ENCODE measurements at places on chromosomes 6 and 20.

- no peak for DNase-seq
Measured at GRCh38 chr6:8335896-8336295, 99.4 kb downstream of the SLC35B3 start.

DNA sequence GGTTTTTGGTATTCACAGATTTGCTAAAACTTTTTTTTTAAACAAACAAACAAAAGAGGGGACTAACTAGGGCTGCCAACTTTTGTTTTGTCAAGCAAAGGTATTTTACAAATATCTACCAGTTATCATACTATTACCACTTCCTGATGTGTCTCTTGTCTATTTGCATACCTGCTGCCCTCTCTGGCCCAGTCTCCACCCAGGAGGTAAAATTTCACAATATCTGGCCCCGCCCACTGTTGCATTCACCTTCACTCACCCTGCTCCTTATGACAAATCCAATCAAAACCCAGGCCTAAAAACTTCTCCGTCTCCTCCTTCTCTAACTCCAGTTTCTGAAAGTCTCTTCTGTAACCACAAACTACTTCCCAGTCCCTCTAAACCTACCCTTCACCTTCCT is 82.2 kb downstream of the TRERF1 start:
- peak; percentile 76 for DNase-seq

GRCh38 chr6:54697424-54697823 is 149.1 kb upstream of the FAM83B start:
- DNase-seq = peak; percentile 32

- peak; percentile 32 for DNase-seq
Measured at GRCh38 chr6:22320750-22321149, 23.9 kb upstream of the PRL start.

- DNase-seq = no peak
Measured at GRCh38 chr20:19212469-19212815, at the start of gene SLC24A3. Gene SLC24A3, plus strand, starts transcription at chr20:19212642.

- no peak for DNase-seq
Measured at GRCh38 chr6:147392917-147393625, 115.4 kb upstream of the SAMD5 start.

DNA sequence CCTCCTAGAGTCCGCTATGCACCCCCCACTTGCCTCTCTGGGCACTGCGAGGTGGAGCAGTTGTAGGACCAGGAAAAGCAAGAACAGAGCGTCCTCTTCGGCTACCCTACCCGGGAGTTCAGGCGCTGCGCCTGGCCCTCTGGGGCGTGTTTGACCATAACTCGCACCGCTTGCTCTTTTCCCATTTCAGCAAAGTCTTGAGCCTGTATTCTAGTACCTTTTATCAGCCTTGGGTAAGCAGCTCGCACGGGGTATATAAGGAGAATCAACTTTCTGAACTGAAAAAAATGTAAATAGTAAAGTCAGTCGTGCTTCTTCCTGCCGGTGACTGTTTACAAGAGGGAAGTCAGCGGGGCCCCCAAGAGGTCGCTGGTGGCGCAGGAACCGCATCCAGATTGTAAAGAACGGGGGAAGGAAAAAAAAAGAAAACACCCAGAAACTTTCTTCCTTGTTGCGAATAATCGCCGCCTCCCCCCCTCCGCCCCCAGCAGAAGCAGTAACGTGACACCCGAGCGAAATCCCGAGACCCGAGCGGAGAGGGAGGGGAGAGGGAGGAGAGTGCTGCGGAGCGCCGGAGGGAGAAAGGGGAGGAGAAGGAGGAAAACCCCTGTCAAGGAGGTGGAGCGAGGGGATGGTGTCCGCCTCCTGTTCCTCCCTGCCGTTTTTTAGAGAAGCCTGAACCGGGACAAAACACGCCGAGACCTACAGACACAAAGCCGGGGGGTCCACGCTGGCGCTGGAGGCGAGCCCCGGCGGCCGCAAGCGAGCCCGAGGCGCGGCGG is at the start of gene UST:
Gene UST, plus strand, starts transcription at position 668 of the 782 bp plus-strand sequence. CDS start 401 bp downstream, outside the sequence.
- DNase-seq = peak; percentile 96

DNA sequence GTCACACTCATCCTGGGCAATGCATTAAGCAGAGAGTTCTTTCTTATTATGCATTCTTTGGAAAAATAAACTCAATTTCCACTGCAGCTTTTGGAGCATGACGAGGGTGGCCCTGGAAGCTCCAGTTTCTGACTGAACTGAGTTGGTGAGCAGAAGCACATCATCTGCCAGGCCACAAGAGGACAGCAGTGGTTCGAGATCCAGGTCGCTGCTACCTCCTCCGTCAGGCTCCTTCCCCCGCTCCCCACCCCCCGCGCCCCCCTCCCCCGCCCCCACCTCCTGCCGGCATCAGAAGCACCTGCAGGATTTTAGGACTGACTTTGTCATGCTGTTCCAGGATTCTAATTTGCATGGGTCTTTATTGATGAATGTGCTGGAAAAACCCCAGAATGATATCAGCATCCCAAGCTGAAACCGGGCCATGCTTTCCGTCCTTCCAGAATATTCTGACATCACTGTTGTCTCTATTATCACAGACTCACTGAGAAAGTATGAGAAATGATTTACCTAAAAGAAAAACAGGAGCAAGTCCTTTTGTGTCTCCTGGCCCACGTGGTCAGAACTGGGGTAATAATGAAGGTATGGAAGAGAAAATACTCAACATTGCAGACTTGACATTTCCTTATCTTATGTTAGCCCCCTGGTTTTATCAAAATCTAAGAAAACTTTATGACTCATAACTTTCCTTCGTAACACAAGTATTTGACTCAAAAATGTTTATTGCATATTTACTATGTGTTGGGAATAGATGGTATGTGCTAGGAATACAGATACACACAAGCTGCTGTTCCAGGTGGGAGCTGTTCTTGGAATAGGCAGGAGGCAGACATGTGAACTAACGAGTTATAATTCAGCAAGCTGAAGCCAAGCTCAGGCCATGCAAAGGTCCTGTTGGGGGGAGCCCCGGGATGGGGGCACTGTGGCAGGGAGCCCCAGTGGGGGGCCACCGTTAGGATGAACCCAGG is 220.2 kb upstream of the EXOC2 start:
- DNase-seq = peak; percentile 48

GRCh38 chr20:278607-279571 is 11.7 kb downstream of the C20orf96 start:
- no peak for DNase-seq

DNA sequence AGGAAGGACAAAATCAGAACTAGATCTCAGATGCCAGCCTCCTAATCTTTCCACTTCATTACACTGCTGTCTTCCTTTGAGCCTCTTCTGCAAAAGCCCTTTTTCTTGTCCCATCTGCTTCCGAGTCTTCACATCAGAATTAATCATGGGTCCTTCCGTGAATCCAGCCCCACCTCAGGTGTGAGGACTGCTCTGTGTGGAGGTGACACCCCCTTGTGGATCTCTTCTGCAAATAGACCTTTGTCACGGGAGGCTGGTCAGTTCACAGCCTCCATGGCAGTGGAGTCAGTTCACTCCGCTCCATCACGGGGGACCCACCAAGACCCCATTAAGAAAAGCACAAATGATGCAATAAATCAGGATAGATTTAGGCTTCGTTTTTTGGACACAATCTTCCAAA is 171.1 kb downstream of the ADAT2 start:
- DNase-seq = peak; percentile 42

DNA sequence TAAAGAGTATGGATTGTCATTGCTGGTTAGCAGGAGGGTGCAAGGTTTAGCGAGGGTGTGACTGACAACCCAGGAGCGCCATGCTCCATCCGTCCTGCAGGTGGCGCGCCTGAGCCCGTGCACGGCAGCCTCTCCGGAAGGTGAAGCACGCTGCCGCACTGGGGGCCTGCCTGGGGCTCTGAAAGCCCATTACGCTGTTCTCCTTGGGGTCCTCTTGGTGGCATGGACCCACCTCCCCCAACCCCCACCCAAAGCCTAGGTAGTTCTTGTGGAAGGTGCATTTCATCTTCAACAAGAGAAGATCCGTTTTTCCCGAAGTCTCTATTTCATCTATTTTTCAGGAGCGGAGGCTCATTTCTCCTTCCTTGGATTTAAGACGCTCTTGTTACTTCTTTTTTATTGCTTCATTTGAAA is 197.4 kb upstream of the KCNG1 start:
- DNase-seq = peak; percentile 22

- DNase-seq = no peak
Measured at GRCh38 chr20:37677969-37678861, 15.6 kb upstream of the CTNNBL1 start.

GRCh38 chr6:151451417-151451949 is 443 bp downstream of the RMND1 start:
- DNase-seq = no peak

- no peak for DNase-seq
Measured at GRCh38 chr6:88663801-88664200, 299.6 kb downstream of the RNGTT start.

GRCh38 chr6:12548526-12548925 is 168.0 kb upstream of the PHACTR1 start:
- no peak for DNase-seq

GRCh38 chr6:33170176-33171015 is 21.9 kb downstream of the COL11A2 start:
- DNase-seq = no peak

GRCh38 chr6:46583721-46584120 is 68.9 kb downstream of the CYP39A1 start:
- no peak for DNase-seq

GRCh38 chr6:106318061-106318460 is 7.5 kb downstream of the ATG5 start:
- no peak for DNase-seq

- no peak for DNase-seq
Measured at GRCh38 chr6:155481215-155481614, 25.6 kb upstream of the NOX3 start.

GRCh38 chr6:43829470-43829869 is 59.5 kb downstream of the VEGFA start:
- no peak for DNase-seq

- DNase-seq = no peak
Measured at GRCh38 chr6:135323202-135323668, 142.1 kb downstream of the MYB start.

DNA sequence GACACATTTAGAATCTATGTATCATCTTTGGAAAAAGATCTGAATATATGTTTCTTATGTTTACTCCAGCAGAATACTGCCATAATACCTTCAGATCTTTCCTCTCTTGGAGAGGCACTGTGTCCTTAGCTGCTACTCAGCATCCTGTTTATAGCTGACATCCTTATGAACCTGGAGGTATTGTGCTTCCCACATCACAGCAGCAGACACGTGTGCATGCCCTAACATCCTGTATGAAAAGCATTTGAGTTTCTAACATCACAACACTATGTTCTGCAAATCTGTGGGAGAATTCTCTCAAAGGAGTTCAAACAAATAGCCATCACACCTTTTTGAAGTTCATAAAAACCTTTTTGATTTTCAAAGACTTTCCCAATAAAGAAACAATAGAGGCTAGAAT is 216.0 kb downstream of the GJA1 start:
- no peak for DNase-seq

DNA sequence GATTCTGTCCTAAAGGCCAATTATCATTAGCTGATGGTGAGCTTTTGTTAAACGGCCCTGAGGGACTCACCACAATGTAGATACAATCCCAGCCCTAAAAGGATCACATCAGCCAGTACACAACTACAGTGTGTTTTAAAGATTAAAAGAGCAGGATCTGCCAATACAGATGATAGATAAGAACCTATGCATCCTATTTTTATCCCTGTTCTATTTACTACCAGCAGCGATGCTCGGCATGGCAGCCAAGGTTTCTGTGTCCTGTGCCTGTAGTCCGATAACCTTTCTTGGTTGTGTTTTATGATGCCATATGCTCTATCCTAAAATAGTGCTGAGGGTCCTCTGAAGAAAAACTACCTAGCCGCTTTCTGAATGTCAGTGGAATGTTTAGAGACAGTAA is 289.4 kb downstream of the PHACTR1 start:
- no peak for DNase-seq

- DNase-seq = no peak
Measured at GRCh38 chr6:47545223-47545622, 67.6 kb downstream of the CD2AP start.

- DNase-seq = no peak
Measured at GRCh38 chr20:62353289-62354030, 13.7 kb downstream of the LAMA5 start.

- no peak for DNase-seq
Measured at GRCh38 chr20:43415661-43416430, 41.9 kb upstream of the SRSF6 start.

- DNase-seq = no peak
Measured at GRCh38 chr6:166206066-166206465, 38.4 kb upstream of the TBXT start.

DNA sequence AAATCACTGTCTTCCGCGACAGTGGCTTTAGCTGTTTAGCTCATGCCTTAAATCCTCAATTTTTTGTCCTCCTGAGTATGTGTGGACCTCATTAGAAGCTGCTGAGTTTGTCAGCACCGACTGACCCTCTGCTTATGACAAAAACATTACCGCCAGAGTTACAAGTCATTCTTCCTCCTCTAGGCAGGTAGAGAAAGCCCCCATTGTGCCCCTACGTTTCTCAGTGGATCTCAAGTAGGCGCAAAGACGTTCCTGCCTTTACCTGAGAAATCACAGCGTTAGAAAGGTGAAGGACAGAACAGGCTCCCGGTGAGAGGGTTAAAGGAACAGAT is 227.3 kb upstream of the PDE10A start:
- no peak for DNase-seq

DNA sequence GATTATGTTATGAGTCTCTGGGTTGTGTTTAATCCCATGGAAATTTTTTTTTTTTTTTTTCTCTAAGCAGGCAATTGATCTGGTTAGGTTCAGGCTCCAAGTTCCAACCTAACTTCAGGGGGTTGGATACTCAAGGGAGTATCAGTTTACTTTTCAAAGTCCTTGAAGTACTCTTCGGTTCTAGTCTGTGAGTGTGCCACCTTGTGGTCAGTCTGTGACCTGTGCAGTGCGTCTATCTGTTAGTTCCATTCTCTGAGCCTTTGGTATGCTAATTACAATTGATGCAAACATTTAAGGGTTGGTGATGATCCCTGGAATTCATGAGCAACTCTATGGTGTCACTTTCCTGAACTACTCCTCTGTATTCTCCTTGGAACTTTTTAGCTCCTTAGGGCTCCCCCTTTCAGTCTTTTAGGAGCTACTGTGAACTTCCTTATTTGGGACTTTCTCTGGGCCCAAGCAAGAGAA is 342.0 kb downstream of the SOX4 start:
- peak; percentile 62 for DNase-seq

DNA sequence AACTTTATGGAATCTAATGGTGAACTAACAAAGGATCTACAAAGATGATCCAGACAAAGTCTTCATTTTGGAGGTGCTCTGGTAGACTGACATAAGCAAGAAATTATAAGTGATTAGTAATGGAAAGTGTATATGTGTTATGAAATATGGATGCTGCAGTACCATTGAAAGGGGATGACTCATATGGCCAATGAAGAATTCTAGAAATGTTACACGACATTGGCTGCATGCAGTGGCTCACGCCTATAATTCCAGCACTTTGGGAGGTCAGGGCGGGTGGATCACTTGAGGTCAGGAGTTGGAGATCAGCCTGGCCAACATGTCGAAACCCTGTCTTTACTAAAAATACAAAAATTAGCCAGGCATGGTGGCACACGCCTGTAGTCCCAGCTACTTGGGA is 23.5 kb downstream of the CFAP206 start:
- DNase-seq = peak; percentile 45

- DNase-seq = no peak
Measured at GRCh38 chr6:136510299-136510698, 39.9 kb downstream of the MAP7 start.

GRCh38 chr20:35539756-35540212 is 2.1 kb upstream of the ERGIC3 start:
- no peak for DNase-seq

- DNase-seq = peak; percentile 37
Measured at GRCh38 chr20:62929051-62929538, 2.8 kb upstream of the DIDO1 start.
